ENCODE measurements at places on chromosomes 6 and 20.

- H3K4me1 ChIP-seq, result no peaks in the 10 kb centered on the region
- H3K36me3 ChIP-seq, result no peaks in the 10 kb centered on the region
Measured at GRCh38 chr6:84027340-84028181, 6.0 kb upstream of the MRAP2 start.

- no peaks in the 10 kb centered on the region for H3K27me3 ChIP-seq
- H3K4me1 ChIP-seq, result peaks cover 5% of the 10 kb centered on the region
- peak overlapping the region; percentile 79 for H3K27ac ChIP-seq
- DNase-seq, result peak; percentile 86
Measured at GRCh38 chr6:16277101-16277981, 39.0 kb downstream of the GMPR start.

- H3K36me3 ChIP-seq, result no peaks in the 10 kb centered on the region
- peak overlapping the region; percentile 40 for H3K4me3 ChIP-seq
- no peak overlapping the region for H3K27ac ChIP-seq
- no peaks in the 10 kb centered on the region for H3K4me1 ChIP-seq
- no peaks in the 10 kb centered on the region for H3K27me3 ChIP-seq
Measured at GRCh38 chr6:6811128-6812009, 222.8 kb downstream of the LY86 start.

GRCh38 chr6:134065706-134066105 is 13.3 kb upstream of the SLC2A12 start:
- H3K4me1 ChIP-seq, result peaks cover 13% of the 10 kb centered on the region
- H3K27me3 ChIP-seq, result no peaks in the 10 kb centered on the region
- H3K27ac ChIP-seq, result no peak overlapping the region
- no peak for DNase-seq

- DNase-seq, result no peak
- H3K27ac ChIP-seq, result no peak overlapping the region
- no peaks in the 10 kb centered on the region for H3K36me3 ChIP-seq
- H3K27me3 ChIP-seq, result no peaks in the 10 kb centered on the region
Measured at GRCh38 chr20:47583551-47583950, 81.9 kb downstream of the NCOA3 start.

GRCh38 chr20:35598476-35598875 is 17.2 kb upstream of the SPAG4 start:
- no peak overlapping the region for H3K27ac ChIP-seq
- H3K4me3 ChIP-seq, result no peak overlapping the region
- peaks cover 14% of the 10 kb centered on the region for H3K4me1 ChIP-seq
- no peak for DNase-seq
- H3K27me3 ChIP-seq, result no peaks in the 10 kb centered on the region

DNA sequence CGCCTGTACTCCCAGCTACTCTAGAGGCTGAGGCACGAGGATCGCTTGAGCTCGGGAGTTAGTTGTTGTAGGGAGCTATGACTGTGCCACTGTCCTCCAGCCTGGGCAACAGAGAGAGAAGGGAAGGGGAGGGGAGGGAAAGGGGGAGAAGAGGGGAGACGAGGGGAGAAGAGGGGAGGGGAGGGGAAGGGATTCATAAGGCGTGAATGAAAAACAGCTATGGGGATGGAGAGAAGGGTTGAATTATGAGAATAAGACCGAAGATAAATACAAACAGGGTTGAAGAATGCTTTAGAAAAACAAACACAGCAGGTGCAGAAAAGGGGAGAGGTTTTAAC is 106.0 kb downstream of the TRIM27 start:
- H3K27ac ChIP-seq, result no peak overlapping the region
- no peak for DNase-seq
- H3K4me3 ChIP-seq, result no peak overlapping the region
- H3K27me3 ChIP-seq, result no peaks in the 10 kb centered on the region

DNA sequence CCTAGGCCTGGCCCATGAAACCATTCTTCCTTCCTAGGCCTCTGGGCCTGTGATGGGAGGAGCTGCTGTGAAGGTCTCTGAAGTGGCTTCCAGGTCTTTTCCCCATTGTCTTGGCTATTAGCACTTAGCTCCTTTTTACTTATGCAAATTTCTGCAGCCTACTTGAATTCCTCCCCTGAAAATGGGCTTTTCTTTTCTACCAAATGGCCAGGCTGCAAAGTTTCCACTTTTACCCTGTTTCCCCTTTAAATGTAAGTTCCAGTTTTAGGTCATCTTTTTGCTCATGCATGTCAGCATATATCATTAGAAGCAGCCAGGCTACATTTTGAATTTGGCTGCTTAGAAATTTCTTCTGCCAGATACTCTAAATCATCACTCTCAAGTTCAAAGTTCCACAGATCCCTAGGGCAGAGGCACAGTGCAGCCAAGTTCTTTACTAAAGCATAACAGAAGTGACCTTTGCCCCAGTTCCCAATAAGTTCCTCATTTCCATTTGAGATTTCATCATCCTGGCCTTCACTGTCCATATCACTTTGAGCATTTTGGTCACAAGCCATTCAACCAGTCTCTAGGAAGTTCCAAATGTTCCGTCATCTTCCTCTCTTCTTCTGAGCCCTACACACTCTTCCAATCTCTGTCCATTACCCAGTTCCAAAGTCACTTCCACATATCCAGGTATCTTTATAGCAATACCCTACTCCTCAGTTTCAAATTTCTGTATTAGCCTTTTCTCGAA is 71.9 kb downstream of the TBC1D7 start:
- no peaks in the 10 kb centered on the region for H3K4me1 ChIP-seq
- no peak overlapping the region for H3K27ac ChIP-seq
- peaks cover 25% of the 10 kb centered on the region for H3K36me3 ChIP-seq
- peak; percentile 39 for DNase-seq

DNA sequence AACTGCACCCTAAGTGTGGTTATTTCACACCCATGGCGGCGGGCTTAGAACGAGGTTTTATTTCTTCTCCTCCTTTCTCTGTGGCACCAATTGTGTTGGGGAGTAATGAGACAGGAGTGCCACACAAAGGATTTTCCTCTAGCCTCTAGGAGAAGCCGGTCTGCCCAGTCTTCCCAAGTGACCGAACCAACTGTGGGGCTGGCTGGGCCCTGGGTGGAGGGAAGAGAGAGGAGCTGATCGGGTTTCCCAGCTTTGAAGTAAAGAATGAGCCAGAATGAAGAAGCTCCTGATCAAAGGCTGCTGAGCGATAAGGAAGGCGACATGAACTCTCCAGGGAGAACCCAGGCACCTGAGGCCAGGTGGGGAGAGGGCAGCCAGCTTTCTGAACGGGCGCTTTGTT is 616.0 kb upstream of the BTBD3 start:
- no peaks in the 10 kb centered on the region for H3K27me3 ChIP-seq
- DNase-seq, result no peak
- no peak overlapping the region for H3K27ac ChIP-seq

DNA sequence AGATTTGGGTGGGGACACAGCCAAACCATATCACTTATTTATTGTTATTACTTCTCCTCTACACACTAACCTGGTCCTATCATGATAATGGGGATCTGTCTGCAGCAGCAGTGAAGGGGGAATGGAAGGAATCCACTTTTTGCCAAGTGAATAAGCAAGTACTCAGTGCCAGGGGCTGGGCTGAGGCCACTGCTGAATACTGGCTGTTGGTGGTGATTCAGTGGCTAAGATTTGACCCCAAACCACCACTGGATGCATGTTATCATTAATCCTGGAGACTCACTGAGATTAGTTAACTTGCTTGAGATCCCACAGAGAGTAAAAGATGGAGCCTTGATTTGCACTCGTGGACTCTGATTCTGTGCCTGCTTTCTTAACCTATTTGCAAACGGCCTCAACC is 127.7 kb downstream of the TSHZ2 start:
- no peaks in the 10 kb centered on the region for H3K36me3 ChIP-seq
- no peak for DNase-seq
- no peak overlapping the region for H3K4me3 ChIP-seq
- H3K4me1 ChIP-seq, result no peaks in the 10 kb centered on the region

DNA sequence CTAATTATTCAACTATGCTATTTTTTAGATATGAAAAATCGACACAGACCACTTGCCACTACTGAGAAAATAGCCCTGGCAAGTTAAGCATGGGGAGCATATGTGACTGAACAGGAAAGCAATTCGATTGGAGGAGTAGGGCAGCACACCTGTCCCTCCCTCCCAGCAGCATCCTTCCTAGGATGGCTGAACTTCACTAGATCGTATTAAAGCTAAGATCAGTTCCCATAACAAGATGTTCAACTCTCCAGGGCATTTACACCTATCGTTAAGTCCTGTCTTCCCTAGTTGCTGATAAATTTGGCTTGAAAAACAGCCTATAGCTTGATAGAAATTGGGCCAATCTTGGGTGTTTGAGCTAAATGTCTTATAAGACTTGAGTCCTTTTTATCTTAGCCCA is 7.0 kb downstream of the PPP1R10 start:
- DNase-seq, result no peak
- H3K36me3 ChIP-seq, result peaks cover 43% of the 10 kb centered on the region
- H3K4me1 ChIP-seq, result peaks cover 48% of the 10 kb centered on the region
- H3K27ac ChIP-seq, result no peak overlapping the region

GRCh38 chr6:161279677-161280415 is 6.0 kb upstream of the AGPAT4 start:
- no peaks in the 10 kb centered on the region for H3K4me1 ChIP-seq
- no peak overlapping the region for H3K27ac ChIP-seq
- no peaks in the 10 kb centered on the region for H3K36me3 ChIP-seq
- no peaks in the 10 kb centered on the region for H3K27me3 ChIP-seq
- no peak for DNase-seq

DNA sequence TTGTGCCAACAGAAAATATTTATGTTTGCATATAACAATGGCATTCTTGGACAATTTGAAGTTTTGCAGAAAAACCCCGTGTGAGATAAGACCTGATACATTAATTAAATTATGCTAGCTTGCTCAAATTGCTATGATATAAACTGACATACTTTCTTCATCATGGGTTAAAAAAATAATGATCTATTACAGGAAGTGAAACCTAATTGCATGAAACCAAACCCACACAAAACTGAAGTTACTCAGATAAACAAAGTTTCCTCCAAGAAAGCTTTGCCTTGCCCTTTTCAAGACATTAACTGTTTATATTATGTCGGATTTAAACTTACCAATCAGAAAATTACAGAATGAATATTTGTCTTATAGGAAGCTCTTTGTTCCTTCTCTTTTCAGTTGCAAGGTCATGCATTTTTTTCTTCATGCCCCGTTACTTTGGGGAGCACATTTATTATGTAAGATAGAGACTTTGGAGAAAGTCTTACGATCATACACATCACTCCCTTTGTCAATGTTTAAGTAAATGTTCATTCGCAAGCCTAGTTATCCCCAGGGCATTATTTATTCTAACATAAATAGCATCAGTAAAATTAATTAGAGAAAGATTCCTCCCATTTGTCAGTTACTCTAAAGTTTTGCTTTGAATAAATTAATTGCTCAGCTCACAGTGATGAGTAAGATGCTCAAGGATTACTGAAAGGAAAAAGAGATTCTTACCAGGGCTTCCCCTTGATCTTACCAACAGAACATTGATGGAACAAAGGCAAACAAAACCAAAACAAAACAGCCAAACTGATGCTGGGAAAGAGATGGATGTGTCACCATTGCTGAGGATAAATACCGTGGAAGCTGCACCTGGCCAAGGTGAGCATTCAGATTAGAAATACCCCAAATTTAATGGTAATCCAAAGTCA is 14.8 kb upstream of the TMEM244 start:
- no peaks in the 10 kb centered on the region for H3K4me1 ChIP-seq
- H3K4me3 ChIP-seq, result no peak overlapping the region
- no peak overlapping the region for H3K27ac ChIP-seq
- DNase-seq, result no peak

- H3K4me1 ChIP-seq, result no peaks in the 10 kb centered on the region
- H3K36me3 ChIP-seq, result no peaks in the 10 kb centered on the region
- DNase-seq, result no peak
- H3K27ac ChIP-seq, result no peak overlapping the region
Measured at GRCh38 chr6:43939281-43940070, 169.5 kb downstream of the VEGFA start.

- no peaks in the 10 kb centered on the region for H3K36me3 ChIP-seq
- no peak for DNase-seq
- no peak overlapping the region for H3K4me3 ChIP-seq
- H3K4me1 ChIP-seq, result no peaks in the 10 kb centered on the region
- no peak overlapping the region for H3K27ac ChIP-seq
Measured at GRCh38 chr6:79467716-79468115, 69.5 kb downstream of the LCA5 start.

DNA sequence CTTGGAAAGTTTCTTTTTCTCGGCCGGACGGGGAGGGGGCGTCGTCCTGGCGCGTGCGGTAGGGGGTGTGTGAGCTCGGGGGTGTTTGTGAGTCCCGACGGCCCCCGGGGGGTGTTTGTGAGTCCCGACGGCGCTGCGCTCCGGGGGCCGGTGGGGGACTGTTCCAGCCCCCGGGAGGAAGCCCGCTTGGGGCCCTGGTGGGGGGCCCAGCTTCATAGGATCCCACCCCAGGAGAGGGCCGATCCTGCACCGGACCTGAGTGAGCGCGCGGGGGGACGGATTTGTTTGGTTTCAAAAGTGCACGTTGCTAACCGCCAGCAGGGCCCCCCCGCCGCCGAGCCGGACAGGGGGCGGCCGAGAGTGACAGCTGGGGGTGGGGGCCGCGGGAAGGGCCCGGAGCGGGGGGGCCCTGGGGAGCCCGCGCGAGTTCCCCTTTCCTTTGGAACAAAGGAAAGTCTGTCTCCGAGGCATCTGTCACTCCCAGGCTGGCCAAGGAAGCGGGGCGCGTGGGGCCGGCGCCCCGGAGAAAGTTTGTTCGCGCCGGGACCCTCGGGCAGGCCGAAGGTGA is 485 bp downstream of the TGIF2 start:
- peak; percentile 70 for DNase-seq
- H3K27me3 ChIP-seq, result no peaks in the 10 kb centered on the region
- H3K4me1 ChIP-seq, result no peaks in the 10 kb centered on the region

GRCh38 chr6:38015341-38015740 is 195.8 kb downstream of the ZFAND3 start:
- H3K27me3 ChIP-seq, result no peaks in the 10 kb centered on the region
- peaks cover 7% of the 10 kb centered on the region for H3K4me1 ChIP-seq
- DNase-seq, result no peak
- no peak overlapping the region for H3K27ac ChIP-seq
- no peak overlapping the region for H3K4me3 ChIP-seq

- H3K36me3 ChIP-seq, result peaks cover 85% of the 10 kb centered on the region
- no peaks in the 10 kb centered on the region for H3K4me1 ChIP-seq
- no peak for DNase-seq
- H3K4me3 ChIP-seq, result no peak overlapping the region
Measured at GRCh38 chr6:132459605-132459952, 53.3 kb downstream of the STX7 start.

DNA sequence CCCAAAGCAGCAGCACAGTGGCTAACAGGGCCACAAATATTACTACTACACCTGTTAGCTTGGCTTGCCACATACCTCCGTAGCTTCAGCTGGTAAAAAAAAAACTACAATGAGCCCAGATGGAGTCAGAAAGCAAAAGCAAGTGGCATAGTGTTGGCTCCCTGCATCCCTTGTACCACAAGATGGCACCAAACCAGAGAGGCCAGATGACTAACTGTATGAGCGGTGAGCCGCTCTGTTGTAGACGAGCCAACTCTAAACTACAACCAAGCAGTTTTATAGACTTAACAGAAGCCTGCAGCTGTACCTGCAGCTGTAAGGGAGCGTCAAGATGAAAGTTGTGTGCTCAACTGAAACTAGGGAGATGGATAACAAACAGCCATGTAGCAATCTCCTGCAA is 84.5 kb upstream of the MCHR2 start:
- no peaks in the 10 kb centered on the region for H3K4me1 ChIP-seq
- H3K36me3 ChIP-seq, result no peaks in the 10 kb centered on the region
- H3K27me3 ChIP-seq, result no peaks in the 10 kb centered on the region
- H3K4me3 ChIP-seq, result no peak overlapping the region
